ENCODE measurements at places on chromosomes 12 and 14. TPM values are rescaled to one million over a fixed set of nuclear protein-coding genes. Genes with fewer than 3 reads are reported as not detected.

Gene TCL1B
- total RNA-seq, result not detected

Gene CIDEB
- total RNA-seq, result 18.3 TPM

Gene TWF1
- total RNA-seq, result 206 TPM

Gene FBLN5
- 4.0 TPM for total RNA-seq

Gene RNASE3
- not detected for total RNA-seq

Gene PIWIL1
- not detected for total RNA-seq

Gene MAP3K9
- total RNA-seq, result 14.0 TPM

Gene MYO1H
- 0.62 TPM for total RNA-seq

Gene ARHGEF40
- total RNA-seq, result 2.1 TPM

Gene IGF1
- total RNA-seq, result 8.8 TPM

Gene RASSF9
- total RNA-seq, result 17.4 TPM

Gene GLRX5
- total RNA-seq, result 34.0 TPM

Gene SCNN1A
- 105 TPM for total RNA-seq

Gene CLEC6A
- not detected for total RNA-seq

Gene OR6C2
- 0.22 TPM for total RNA-seq

Gene PPM1A
- 26.0 TPM for total RNA-seq

Gene PLEKHH1
- 4.1 TPM for total RNA-seq

Gene NFATC4
- total RNA-seq, result 22.5 TPM

Gene TBX3
- total RNA-seq, result 2.3 TPM

Gene RAD9B
- not detected for total RNA-seq

Gene PPP1R36
- 0.23 TPM for total RNA-seq

Gene LRP1-AS
- not detected for total RNA-seq

Gene TAS2R7
- total RNA-seq, result 0.40 TPM

Gene HRK
- total RNA-seq, result 0.19 TPM
